Metanephros (tissue), 2 donors: ENCODE measurements at places on chromosomes 3 and 15. TPM values are rescaled to one million over a fixed set of nuclear protein-coding genes. Genes with fewer than 3 reads are reported as not detected.

GMPS gene
- total RNA-seq, result 21.5 TPM

ATP13A4 gene
- 2.9 TPM for total RNA-seq

LRRIQ4 gene
- 0.35 TPM for total RNA-seq

AP3B2 gene
- 2.1 TPM for total RNA-seq

AMIGO3 gene
- 0.41 TPM for total RNA-seq

ESYT3 gene
- 3.4 TPM for total RNA-seq

COMMD2 gene
- 30.7 TPM for total RNA-seq

SLC4A7 gene
- 39.2 TPM for total RNA-seq

SH3GL3 gene
- 4.3 TPM for total RNA-seq

IL17RD gene
- 45.2 TPM for total RNA-seq

INKA1 gene
- 9.1 TPM for total RNA-seq

TMEM266 gene
- 6.3 TPM for total RNA-seq

SLC7A14 gene
- 2.9 TPM for total RNA-seq

PCOLCE2 gene
- 6.0 TPM for total RNA-seq

PYGO1 gene
- total RNA-seq, result 13.1 TPM

GOLGA8H gene
- 0.88 TPM for total RNA-seq

ADGRG7 gene
- not detected for total RNA-seq

FBXL2 gene
- total RNA-seq, result 25.0 TPM
